ENCODE measurements at places on chromosomes 12 and 14.

DNA sequence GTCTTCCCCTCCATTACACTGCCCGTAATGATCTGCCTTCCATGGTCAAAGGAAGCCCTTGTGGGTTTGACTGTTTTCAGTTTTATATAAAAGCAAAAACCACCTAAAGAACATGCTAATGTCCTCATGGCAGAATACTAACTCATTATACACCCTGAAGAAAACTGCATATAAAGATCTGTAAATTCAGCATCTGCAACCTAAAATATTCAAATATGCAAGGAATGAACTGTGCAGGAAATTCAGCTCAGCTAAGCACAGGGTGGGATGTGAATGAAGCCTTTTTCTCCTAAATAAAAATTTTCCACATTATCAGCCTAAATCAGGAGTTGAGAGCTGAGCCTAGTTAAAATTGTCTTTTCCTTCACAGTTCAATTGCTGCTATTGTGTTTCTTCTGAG is 128.1 kb downstream of the NRXN3 start:
- DNase-seq = no peak

DNA sequence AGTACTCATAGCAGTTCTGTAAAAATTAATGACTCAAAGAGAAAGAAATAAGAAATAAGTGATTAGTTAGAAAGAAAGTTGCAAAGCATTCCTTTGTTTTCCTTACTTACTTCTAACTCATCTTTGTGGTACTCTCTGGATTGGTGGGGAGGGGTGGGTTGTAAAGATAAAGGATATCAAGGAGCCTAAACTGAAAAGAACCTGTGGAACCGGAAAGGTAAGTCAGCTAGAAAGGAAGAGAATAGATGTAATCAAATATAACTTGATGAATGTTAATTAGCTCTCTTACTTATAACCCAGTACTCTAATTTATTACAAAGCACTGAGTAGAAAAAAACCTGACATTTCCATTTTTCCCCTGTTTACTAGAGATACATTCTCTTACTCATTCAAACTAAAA is 37.5 kb upstream of the KRR1 start:
- no peak for DNase-seq

DNA sequence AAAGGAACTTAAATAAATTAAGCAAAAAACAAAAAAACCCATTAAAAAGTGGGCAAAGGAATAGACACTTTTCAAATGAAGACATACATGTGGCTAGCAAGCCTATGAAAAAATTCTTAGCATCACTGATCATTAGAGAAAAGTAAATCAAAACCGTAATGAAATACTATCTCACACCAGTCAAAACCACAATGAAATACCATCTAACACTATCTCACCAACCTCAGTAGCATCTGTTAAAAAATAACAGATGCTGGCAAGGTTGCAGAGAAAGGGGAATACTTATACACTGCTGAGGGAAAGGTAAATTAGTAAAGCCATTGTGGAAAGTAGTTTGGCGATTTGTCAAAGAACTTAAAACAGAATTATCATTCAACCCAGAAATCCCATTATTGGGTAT is 381.1 kb downstream of the FLRT2 start:
- DNase-seq = no peak

DNA sequence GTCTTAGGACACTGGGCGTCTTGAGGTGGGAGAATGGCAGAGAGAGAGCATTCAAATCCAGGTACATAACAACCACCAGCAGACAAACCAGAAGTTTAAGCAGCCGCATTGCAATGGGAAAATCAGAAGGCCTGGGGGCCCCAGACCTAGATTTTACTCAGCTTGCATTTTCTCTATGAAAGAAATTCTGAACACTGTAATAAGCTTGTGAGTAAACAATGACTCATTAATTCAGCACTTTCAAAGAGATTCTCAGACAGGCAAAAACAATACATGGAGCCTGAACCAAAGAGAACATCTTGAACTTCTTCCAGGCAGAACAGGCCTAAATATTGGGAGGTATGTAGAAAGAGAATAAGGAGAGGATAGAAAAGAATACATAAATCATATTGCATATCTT is 69.8 kb upstream of the IFNG-AS1 start:
- DNase-seq = no peak

DNA sequence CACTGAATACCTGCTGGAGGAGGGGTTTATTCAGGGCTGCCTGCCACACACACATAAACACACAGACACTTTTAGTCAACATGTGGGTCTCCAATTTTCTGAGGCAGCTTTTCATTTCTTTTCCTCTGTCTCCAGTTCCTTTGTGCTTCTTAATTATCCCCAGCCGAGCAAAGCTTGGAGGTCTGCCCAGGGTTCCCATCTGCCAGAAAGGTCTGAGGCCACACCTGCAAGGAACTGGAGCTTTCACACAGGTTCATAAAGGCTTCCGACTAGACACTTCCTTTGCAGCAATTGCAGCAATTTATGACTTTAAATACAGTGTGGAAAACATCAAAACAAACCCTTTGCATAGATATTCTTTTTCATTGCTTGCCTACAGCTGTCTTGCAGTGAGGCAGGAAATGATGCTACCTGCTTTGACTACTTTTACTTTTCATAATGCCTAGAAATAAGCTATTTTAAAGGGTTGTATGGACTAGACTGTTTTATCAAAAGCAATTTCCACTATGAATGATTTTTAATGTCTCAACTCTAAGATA is 1318.9 kb downstream of the AACS start:
- DNase-seq = no peak

DNA sequence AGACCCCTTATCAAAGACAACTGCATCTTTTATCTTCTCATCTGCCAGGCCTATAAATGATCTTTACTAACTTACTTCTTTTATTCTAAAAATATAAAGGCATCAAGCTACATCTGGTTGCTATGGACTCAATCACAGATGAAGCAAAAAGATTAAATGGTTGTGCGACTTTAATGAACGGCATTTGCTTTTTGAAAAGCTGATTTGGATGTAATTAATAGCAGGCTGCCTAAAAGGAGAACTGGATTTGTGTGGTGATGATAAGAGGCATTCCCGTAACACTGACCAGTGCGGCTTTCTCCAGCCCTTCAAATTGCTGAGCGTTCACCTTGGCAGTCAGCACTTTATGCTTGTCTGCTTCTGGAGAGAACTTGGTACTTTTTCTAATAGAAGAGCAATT is 103.8 kb downstream of the ARMH4 start:
- no peak for DNase-seq

DNA sequence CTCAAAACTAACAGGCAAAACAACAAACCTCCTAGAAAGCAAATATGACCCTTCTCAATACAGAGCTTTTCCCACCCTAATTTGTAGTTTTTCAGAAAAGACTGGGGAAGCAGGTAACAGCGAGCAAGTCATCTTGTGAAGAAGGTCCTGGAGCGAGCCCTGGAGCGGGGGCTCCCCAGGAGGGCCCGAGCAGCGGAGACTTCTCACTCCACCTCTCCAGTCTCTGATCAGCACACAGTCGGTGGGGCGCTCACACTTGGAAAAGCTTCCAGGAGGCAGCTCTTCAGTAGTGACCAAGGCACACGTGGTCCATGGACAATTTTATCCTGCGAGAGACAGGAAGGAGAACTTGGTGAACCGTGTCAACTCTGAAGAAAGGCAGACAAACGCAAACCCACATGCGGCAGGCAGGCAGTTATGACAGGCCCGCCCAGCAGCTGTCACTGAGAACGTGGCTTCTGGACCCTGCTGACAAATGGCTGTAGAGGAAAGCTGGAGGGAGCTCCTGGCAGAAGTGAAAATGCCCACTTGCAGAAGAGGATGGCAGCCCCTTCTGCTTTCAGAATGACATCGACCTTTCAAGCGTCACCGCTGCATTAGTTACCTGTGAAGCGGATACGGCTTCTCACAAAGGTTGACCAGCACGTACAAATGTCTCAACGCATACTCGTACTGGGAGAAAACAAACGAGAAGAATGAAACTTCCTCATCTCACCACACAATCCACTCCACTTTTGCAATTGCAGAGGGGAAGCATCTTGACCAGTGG is 44.2 kb downstream of the LGMN start:
- no peak for DNase-seq

- DNase-seq = no peak
Measured at GRCh38 chr12:58812214-58812613, 108.1 kb downstream of the LRIG3 start.

GRCh38 chr14:36665887-36666415 is 4.3 kb downstream of the PAX9 start:
- DNase-seq = no peak

DNA sequence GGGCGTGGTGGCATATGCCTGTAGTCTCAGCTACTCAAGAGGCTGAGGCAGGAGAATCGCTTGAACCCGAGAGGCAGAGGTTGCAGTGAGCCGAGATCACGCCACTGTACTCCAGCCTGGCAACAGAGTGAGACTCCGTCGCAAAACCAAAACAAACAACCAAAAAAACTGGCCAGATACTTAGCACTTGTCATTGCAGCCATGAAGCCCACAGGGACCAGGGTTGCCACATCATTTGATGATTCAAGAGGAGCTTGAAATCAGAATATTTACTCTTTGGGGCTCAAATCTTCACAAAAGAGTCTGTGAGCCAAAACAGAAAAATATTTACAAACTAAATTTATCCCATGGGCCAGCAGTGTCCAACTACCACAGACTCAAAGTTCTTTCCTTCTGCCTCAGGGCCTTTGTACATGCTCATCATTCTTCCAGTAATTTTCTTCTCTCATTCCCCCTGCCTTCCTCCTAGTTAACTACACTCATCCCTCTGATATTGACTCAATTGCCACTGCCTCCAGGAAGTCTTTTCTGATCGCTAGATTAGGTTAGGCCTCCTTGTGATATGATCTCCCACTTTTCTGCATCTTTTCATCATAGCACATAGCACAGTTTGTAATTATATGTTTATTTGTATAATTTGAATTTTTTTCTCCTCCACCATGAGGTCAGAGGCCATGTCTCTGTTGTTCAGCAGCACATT is 130.8 kb upstream of the PLEKHG7 start:
- DNase-seq = no peak

DNA sequence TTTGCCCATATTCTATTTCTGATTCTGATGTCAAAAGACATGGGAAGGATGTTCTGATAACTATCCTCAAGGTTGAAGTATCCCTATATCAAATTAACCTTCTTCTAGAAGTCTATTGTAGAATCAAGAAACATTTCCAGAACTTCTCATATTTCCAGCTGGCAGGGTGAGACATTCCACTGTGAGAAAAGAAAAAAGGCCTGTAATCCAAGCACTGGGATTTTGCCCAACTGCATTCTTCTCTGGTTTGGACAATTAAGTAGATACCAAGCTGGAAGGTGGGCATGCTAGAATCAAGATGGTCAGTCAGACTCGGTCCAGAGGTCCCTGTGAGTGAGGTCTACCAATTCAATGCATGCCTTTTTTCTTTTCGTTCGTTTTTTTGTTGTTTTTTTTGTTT is 60.9 kb downstream of the MAP3K9 start:
- no peak for DNase-seq

DNA sequence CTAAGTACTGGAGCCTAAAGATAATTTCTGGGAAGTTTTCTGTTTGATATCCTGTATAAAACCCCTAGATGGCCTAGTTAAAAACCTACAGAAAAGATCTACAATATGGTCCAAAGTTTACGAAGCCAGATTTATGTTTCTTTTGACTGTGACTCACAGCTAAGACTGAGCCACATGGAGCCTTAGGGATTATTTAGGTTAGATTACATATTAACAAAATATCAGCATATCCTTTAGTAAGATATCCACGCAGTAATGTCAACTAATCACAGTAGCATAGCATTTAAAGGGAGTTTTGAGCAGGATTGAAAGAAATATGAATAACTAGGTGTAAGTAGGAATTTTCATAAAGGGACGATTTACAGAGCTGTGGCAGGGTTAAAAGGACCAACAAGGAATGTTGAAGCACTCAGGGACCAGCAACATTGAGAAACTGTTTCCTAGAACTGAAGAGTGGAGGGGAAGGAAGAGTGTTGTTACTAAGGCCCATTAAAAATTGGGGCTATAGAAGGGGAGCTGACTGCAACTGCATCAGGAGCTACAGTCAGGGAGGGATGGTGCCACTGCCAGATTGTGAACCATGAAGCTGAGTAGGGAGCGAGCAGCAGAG is 155.5 kb downstream of the DACT1 start:
- no peak for DNase-seq

GRCh38 chr14:104224506-104225277 is 86.3 kb downstream of the KIF26A start:
- peak; percentile 19 for DNase-seq

DNA sequence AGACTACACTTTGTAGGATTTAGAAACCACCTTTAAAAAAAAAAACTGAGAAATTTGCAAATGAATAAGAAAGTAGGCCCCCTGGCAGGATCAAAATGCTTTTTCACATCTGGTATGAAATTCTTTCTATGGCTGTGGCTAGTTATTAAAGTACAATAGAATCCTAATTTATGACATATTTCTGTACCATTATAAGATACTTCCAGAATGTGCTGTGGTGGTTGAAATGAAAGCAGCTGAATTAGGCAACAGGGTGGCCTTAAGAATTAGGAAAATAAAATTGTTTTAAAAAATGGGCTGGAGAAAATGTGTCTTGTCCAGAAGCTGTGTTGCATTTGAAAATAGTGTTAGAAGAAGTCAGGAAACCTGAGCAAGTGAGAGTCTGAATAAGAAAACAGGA is 85.9 kb upstream of the PDE3A start:
- DNase-seq = no peak

- DNase-seq = no peak
Measured at GRCh38 chr12:62297321-62297720, 37.1 kb downstream of the USP15 start.

DNA sequence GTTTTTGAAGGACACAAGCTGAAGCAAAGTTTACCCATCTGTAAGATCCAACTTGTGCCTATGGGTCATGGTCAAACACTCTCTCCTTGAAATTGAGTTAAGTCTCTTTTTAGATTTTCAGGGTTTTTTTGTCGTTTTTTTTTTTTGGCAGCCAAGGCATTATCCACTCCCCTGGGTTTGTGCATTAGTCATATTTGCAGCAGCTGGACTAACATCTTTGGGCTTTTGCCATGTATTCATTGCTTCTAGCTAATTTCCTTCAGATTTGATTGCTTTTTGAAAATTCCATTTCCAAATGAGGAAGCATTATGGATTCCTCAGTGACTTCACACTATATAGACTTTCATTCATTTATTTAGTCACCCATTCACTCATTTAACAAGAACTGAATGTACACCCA is 80.3 kb upstream of the SRRM4 start:
- no peak for DNase-seq

DNA sequence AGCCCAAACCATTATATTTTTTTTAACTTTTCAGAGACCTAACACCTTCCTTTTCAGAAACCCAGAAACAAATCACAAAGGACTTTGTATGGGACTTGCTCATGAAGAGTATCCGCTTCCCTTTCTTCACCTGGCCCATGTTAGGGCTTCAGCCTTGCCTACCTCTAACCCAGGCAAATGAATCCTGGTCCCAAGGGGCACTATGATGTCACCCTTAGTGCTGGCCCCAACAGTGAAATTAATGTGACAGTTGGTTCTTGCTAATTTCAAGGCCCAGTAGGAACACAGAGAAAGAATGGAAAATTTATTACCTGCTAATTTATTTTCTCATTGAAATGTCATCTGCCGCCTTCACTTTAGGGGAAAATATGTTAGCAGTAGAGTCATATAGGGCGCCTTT is 179.8 kb upstream of the NRXN3 start:
- DNase-seq = no peak
